ENCODE measurements at places on chromosomes 2 and 18.

DNA sequence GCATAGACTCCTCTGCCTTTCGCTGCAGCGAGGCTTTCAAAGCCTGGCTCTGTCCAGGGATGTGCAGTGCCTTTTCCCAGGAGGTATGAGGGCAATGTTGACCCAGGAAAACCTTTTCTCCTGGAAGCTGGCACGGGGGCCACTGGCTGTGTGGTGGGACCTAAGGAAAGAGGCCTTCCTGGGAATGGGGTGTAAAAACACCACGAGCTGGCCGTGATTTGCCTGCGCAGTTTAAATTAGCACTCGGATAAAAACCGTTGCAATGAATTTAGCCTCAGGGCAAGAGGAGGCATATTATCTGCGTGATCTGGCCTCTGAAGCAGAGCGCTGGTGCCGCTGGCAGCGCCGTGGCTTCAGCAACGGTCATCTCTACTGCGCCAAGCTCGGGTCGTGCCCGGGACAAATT lies 3.0 kb downstream of the OSR1 start:
- no peak for DNase-seq

- peak; percentile 94 for DNase-seq
These were observed 49.8 kb upstream of the LGALSL start for GRCh38 chr2:64404002-64404731.

DNA sequence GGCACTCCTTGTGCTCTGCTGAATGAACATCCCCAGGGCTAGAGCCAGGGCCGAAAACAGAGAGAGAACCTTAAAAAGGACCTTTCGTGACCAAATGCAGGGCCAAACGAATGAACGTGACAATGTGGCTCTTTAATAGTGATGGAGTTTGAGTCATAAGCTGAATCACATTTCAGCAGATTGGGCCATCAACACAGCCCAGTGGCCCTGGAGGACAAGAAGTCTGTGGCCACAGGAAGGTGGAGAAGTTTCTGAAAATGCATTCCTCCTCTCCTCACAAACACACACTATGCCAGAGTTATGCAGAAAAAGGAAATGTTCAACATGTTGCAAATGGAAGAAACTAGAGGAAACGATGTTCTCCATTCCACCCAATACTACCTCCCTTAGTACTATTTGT lies 415.8 kb downstream of the HRH4 start:
- no peak for DNase-seq

DNA sequence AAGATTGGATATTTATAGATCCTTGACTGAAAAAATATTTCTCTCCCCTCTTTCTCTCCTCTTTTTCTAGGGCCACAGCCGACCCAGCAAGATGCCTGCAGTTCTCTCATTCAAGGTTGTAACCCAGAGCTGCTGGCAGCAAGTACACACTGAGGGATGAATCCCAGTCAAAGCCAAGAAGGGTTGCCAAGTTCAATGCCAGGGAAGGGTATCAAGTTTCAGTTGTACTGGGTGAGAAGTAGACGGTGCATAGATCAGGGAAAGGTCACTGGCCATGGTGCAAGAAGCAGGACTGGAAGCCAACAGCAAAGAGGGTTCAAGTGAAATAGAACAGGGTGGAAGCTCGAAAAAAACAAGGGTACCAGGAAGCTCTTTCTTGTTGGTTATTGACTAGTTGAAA lies 170.2 kb downstream of the NRP2 start:
- no peak for DNase-seq

DNA sequence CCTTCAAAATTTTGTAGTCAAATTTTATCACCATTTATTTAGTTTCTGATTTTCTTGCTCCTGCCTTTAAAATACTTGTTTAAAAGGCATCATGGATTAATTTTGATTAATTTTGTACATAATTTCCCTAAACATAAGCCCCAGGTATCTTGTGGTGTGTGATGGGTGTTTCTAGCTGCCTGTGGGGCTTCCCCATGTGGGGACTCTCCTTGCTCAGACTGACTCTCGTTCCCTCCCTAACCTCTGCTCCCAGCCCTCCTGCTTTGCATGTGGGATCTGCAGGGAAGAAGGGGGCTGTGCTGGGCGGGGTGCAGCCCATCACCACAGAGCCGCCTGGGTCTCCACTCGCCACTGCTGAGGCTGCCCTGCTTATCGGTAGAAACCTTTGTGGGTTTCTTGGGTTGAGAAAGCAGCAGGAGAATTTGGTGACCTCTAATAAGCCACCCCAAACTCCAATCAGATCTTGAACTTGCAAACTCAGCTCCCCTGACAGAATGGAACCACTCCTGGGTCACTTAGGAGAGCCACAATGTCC lies 72.5 kb downstream of the MRPS9 start:
- no peak for DNase-seq

GRCh38 chr2:11326677-11327211 lies 17.7 kb downstream of the ROCK2 start:
- DNase-seq: peak; percentile 22

- no peak for DNase-seq
These were observed 84.3 kb downstream of the FANCL start for GRCh38 chr2:58156780-58157179.

- DNase-seq: peak; percentile 43
These were observed 398.9 kb upstream of the FANCL start for GRCh38 chr2:58640042-58640441.

DNA sequence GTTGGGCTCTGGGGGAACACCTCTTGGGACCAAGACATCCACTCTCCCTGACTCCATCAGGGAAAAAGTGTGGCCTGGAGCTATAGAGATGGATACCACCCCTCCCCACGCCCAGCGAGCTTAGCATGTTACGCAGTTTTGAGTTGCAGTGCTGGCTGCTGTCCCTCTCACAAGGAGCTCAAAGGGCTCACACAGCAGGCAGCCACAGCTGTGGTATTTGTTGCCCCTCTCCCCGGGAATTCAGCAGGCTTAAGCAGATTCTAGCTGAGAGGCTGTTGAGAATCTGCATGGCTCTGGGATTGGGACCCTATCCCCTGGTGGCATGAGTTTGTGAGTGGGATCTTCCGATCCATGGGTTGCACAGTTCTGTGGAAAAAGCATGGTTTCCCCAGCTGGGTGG lies 673.1 kb upstream of the FSHR start:
- DNase-seq: peak; percentile 58

DNA sequence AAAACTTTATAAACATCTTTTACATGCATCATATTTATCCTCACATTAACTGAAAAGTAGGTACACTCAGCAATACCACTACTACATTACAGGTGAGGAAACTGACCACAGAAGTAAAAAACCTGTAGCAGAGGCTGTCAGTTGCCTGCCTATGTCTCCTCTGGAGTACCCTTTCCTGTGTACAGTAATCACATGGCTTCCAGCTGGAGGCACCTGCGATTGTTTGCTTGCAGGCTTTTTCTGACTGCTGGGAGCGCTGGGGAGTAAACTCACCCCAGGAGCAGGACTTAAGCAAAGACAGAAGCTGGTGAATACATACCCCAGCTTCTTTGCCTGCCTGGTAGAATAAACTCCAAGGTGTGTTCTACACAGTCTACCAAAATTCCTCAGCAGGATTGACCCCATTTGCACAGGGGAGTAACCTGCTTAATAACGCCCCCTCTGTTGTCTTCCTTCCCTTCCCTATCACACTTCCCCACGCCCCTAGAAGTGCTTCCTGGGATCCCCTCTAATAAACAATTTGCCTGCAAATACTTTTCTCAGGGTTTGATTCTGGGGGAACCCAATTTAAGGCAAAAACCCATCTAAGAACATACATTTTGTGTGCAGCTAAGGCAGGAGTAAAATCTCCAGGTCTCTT lies 138.9 kb downstream of the PTH2R start:
- no peak for DNase-seq

DNA sequence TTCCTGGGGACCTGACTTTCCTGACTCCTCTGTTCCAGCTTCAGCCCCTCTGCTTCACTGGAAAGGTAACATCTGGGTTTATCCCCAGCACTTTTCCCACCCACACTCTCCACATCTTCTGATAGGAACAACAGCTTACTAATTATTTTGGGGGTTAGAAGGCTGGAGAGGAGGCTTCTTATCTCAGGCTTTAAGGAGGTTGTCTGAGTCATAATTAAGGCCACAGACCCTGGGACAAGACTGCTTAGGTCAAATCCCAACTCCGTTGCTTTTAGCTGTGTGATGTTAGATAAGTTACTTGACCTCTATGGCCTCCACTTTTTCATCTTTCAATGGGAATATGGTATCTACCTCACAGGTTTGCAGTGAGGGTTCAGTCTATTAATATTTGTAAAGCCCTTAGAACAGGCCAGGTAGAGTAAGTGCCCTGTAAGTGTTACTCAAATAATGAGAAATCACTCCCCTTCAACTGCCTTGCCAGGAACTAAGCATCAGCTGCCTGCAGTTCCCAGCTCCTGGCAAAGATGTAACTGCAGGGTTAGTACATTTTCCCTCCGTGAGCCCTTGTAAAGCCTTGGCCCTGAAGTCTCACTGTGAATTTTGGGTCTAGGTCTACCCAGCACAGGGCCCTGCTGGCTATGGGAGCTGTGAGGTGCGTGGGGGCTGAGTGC lies 123.6 kb downstream of the MTX2 start:
- peak; percentile 23 for DNase-seq

DNA sequence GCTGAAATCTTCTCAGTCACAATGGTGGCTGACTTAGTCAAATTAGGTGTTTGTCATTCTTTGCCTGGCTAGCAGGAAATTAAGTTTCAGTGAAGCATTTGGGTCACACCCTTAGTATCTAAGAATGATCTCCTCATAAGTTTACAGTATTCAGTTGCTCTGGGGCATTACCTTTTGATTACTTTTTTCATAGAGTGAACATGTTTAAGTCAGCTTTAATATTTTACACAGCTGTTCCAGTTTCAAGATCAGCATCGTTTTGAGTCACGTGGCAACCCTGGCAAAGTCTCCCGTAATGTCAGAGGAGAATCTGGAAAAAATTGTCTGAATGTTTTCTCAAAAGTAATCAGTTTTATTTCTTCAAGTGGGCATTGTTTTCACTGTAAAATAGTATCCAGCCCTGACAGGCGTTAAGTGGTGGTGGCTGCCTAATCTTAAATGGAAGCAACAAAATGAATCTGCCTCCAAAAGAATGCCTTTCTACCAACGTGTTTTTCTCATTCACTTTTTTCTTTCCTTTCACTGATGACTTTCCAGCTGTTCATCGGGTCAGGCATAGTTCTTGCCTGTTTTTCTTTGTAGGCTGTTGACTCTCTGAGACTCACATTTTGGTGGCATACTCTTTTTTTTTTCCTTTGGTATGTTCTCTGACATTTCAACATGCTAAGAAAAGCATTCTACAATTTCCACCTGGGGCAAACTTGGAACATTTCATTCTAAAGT lies 319.6 kb upstream of the TCF4 start:
- no peak for DNase-seq

- no peak for DNase-seq
These were observed 331.7 kb upstream of the DCC start for GRCh38 chr18:52008330-52008729.

GRCh38 chr2:119427756-119428155 lies 3.9 kb upstream of the TMEM37 start:
- DNase-seq: no peak

DNA sequence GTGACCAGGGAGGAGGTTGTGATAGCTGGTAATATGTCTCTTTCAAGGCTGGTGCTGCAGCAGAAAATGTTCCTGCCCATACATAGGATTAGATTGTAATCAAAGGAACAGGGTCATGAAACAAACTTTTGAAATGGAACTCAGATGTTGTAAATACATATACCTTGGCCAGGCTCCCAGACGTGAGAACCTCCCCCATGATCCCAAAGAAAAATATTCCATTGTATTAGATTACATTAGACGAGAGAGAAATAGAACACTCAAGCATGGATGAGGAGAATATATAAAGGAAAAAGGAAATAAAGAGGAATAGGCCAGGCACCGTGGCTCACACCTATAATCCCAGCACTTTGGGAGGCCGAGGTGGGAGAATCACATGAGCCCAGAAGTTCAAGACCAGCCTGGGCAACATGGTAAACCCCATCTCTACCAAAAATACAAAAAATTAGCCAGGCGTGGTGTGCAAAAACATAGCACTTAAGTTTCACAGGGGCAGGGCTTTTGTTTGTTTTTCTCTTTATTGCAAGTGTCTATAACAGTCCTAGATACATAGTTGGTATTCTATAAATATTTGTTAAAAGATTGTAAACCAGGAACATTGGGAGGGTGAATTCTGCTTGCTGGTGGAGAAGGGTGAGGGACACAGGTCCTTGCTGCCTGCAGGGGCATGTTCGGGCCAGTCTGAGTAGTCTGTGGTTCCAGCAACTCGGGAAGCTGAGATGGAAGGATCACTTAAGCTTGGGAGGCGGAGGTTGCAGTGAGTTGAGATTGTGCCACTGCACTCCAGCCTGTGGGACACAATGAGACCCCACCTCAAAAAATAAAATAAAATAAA lies 52.8 kb downstream of the RPL37A start:
- no peak for DNase-seq

DNA sequence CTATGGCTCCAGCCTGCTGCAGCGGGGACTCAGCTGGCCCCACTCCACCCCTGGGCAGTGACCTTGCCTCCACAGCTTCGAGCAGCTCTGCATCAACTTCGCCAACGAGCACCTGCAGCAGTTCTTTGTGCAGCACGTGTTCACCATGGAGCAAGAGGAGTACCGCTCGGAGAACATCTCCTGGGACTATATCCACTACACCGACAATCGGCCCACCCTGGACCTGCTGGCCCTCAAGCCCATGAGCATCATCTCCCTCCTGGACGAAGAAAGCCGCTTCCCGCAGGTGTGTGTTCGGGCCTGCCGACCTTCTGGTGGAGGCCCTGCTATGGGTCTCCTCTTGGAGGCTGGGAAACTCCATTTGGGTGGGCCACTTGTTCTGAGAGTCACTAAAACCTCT lies 48.6 kb downstream of the MYO7B start:
- no peak for DNase-seq

GRCh38 chr2:216219861-216220260 lies 110.7 kb downstream of the XRCC5 start:
- DNase-seq: no peak

DNA sequence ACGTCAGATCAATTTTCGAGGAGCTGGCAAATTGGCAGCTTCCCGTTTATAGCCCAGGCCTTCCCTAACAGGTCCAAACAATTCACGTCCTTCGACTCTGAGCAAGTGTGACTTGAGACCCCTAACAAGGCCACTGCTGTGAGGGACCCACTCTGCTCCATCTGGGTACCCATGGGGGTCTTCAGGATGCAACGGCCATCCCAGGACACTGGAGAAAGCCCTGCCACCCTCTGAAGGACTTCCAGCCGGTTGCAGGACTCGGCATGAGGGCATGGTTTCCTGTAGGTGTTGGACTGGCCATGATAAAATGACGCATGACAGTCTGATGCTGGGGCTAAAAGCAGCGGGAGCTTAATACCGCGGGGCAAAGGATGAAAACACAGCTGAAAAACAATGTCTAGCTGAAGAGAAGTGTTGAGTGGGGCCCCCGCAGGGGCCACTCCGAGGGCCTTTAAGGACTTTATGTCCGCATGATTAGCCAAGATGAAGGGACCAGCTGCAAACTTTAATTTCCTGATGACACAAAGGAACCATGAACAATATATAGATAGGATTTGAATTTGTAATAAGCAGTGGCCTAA lies 113.3 kb upstream of the ZNF521 start:
- no peak for DNase-seq

- DNase-seq: peak; percentile 57
These were observed 56.9 kb downstream of the SRBD1 start for GRCh38 chr2:45554073-45554741.

GRCh38 chr2:218834685-218835084 lies 3.1 kb upstream of the PRKAG3 start:
- DNase-seq: no peak

- DNase-seq: no peak
These were observed 25.4 kb downstream of the TET3 start for GRCh38 chr2:74010087-74010541.
